ENCODE measurements at places on chromosomes 6 and 20.

GRCh38 chr6:912871-913835 is 220.2 kb upstream of the EXOC2 start:
- no peak for DNase-seq

- DNase-seq = no peak
Observed at GRCh38 chr6:145544041-145544440, 191.3 kb downstream of the EPM2A start.

DNA sequence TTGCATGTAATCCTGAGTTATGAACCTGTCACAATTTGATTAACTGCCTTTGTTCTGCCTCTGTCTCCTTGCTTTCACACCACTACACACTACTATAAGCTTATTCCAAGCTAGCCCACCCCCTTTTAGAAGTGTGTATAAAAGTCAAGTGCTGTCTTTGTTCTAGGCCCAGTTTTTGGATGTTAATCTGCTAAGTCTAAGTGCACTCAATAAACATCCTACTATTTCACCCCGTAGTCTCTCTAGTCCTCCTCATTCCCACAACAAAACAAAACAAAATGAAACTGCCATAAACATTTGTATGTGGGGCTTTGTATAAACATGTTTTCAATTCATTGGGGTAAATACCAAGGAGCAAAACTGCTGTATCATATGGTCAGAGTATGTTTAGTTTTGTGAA is 16.1 kb upstream of the SPACA1 start:
- no peak for DNase-seq

GRCh38 chr20:13034115-13034514 is 25.3 kb downstream of the SPTLC3 start:
- DNase-seq = no peak

- no peak for DNase-seq
Observed at GRCh38 chr6:108732091-108732870, 115.9 kb upstream of the ARMC2 start.

DNA sequence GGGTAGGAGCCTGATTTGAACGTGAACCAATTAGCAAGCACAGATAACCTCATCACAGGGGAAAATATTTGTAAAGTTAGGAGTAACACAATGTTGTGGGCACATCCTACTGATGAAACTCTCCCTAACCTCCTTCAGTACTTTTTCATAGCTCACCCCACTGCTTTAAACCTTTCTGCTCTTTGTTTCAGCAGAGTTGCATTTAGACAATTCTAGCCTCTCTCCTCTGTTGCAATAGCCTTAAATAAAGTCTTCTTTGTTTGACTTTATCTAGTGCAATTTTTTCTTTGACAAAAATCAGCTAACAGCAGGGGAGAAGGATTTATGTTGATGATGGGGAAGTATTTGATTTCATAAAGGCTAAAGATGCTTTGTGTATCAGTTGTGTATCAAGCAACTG is 14.1 kb downstream of the C6orf141 start:
- DNase-seq = no peak

Measured in lower lobe of right lung (tissue), 2 donors.